ENCODE measurements at places on chromosomes 4 and X. TPM values are rescaled to one million over a fixed set of nuclear protein-coding genes. Genes with fewer than 3 reads are reported as not detected.

GRCh38 chr4:54185866-54186265 is 43.2 kb upstream of the PDGFRA start:
- peaks cover 18% of the 10 kb centered on the region for H3K4me1 ChIP-seq
- DNase-seq, result peak; percentile 61
- no peak overlapping the region for H3K27ac ChIP-seq
- H3K27me3 ChIP-seq, result no peaks in the 10 kb centered on the region

DNA sequence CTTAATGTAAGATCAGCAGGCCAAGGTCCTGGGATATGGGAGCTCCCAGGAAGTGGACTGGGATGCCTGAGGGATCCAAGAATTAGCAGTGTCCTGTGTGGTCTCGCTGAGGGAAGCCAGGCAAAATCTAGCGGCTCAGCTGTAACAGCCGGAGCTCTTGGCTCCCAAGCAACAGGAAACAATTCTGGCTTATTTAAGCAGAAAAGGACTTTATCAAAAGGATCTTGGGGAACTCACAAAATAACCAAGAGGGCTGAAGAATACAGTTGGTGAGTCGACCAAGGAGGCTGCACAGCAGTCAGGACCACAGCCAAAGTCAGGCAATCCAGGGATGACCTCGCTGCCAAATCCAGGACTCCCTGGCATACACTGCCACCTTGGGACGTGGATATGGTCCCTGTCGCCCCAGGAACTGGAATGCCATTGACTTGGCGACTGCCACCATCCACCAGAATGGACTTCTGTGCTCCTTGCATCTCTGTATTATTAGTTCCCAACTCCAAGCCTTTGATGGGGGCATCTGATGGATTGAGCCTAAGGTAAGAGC is 165.3 kb upstream of the BCOR start:
- peaks cover 17% of the 10 kb centered on the region for H3K4me1 ChIP-seq
- no peaks in the 10 kb centered on the region for H3K27me3 ChIP-seq
- DNase-seq, result no peak
- no peak overlapping the region for H3K27ac ChIP-seq
- no peaks in the 10 kb centered on the region for H3K36me3 ChIP-seq

GRCh38 chr4:113433536-113434246 is 327.8 kb downstream of the CAMK2D start:
- peak overlapping the region; percentile 42 for H3K27ac ChIP-seq
- H3K36me3 ChIP-seq, result no peaks in the 10 kb centered on the region
- DNase-seq, result no peak
- H3K4me3 ChIP-seq, result no peak overlapping the region
- peaks cover 9% of the 10 kb centered on the region for H3K4me1 ChIP-seq

DNA sequence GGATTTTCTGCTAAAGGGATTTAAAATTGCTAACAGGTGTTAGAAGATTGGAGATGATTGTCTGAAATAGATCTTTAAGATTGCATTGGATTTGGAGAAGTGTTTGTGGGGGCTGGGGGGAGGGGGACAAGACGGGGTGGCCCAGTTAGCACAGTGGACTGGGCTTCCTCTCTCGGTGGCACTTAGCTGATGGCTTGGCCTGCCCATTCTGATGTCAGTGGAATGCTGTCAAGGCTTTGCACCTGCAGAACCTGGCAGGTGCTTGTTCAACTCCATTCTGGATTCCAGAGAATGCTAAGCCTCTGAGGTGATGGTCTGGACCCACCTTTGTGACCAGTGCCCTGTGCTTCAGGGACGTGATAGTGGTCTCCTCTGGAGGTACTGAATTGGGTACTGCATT is 43.7 kb downstream of the ADD1 start:
- no peak for DNase-seq
- H3K4me3 ChIP-seq, result no peak overlapping the region
- H3K4me1 ChIP-seq, result no peaks in the 10 kb centered on the region
- H3K36me3 ChIP-seq, result no peaks in the 10 kb centered on the region

DNA sequence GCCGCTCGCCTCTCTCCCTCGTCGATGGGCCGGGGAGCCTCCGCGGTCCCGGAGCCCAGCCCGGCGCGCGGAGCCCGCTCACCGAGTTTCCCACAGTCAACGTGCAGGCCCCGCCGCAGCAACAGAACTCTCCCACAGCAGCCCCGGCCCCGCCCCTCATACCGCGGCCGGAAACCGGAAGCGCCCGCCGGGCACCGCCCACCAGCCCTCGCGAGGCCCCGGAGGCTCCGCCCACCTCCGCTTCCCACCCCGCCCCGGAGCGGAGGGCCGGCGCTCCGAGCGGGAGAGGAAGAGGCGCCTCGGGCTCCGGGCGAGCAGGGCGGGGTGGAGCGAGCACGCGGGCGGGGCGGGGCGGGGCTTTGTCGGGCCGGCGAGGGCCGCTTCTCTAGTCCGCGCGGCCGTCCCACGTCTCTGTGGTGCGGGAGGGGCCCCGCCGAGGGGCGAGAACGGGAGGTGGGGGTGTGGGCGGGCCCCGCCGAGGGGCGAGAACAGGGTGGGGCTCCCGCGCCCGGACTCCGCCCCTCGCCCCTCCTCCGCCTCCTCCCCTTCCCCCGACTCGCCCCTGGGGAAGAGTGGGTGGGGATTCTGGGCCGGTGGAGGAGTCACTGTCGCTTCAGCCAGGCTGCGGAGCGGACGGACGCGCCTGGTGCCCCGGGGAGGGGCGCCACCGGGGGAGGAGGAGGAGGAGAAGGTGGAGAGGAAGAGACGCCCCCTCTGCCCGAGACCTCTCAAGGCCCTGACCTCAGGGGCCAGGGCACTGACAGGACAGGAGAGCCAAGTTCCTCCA is at the start of the genes ABCD1 and BCAP31:
Gene ABCD1 (plus strand): TSS at position 605 of the 787 bp plus-strand sequence. CDS start 411 bp downstream, outside the sequence.
Gene BCAP31 (minus strand): TSS at position 136 of the 787 bp plus-strand sequence. CDS start 1,143 bp downstream, outside the sequence.
- peak; percentile 92 for DNase-seq
- H3K4me3 ChIP-seq, result peak within 1 kb of the TSS; percentile 49
- H3K4me1 ChIP-seq, result peaks cover 14% of the 10 kb centered on the region
- H3K27ac ChIP-seq, result peak within 1 kb of the TSS; percentile 70
- no peaks in the 10 kb centered on the region for H3K36me3 ChIP-seq

KIF4A gene
- total RNA-seq, result 39.6 TPM

DNA sequence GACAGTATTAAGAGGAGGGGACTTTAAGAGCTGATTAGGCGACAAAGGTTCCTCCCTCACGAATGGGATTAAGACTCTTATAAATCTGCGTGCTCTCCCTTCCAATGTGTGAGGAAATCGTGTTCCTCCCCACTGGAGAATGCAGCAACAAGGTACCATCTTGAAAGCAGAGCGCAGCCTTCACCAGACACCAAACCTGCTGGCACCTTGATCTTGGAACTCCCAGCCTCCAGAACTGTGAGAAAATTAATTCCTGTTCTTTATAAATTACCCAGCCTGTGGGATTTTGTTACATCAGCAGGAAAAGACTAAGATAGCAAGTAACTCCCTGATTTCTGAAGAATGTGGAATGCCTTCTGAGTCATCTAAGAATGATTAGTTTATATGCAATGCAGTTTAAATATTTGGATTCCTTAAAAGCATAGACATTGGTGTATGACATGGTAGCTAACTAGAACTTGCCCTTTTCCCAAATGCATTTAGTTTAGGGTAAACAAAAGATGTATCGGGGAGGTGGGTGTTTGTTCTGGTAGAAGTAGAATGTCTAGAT is 86.1 kb downstream of the USP46 start:
- no peak for DNase-seq
- H3K27ac ChIP-seq, result no peak overlapping the region
- H3K4me3 ChIP-seq, result no peak overlapping the region
- H3K27me3 ChIP-seq, result no peaks in the 10 kb centered on the region
- no peaks in the 10 kb centered on the region for H3K4me1 ChIP-seq
- H3K36me3 ChIP-seq, result no peaks in the 10 kb centered on the region

TEX13C gene
- total RNA-seq, result not detected

DNA sequence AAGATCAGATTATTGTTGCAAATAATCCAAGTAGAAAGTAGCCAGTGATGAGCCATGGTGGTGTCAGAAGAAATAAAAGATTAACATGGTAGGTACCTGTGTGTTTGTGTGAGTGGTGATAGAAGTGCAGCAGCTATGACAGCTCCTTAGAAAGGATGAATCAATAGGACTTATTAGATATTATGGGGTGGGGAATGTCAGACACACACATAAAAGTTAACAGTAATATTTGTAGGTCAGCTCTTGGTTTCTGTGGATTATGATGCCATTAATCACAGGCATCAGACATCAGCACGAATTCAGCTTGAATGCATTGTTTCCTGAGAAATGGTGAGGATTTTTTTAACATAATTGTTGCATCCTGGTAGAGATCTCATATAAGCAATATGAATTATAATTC is 695.7 kb downstream of the CENPC start:
- no peaks in the 10 kb centered on the region for H3K4me1 ChIP-seq
- H3K4me3 ChIP-seq, result no peak overlapping the region
- no peaks in the 10 kb centered on the region for H3K36me3 ChIP-seq

NAP1L5 gene
- total RNA-seq, result not detected

ALB gene
- 79.8 TPM for total RNA-seq

DNA sequence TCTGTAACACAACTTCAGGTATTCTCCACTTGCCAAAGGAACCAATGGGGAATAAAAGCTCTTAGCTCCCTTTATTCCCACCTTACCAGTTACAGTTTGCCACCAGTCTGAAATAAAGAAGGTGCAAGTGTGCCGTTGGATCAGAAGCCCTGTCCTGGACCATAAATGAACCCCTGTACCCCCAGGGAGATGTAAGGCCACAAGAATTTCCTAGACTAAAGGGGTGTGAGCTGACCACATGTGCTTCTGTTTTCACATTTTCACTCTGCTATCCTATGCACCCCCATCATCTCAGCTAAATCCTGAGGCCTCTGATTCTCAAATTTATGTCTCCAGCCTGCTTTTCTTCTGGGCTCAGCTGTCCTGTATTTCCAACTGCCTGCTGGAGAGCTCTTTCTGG is 221.2 kb downstream of the SPRY1 start:
- H3K27ac ChIP-seq, result no peak overlapping the region
- H3K36me3 ChIP-seq, result no peaks in the 10 kb centered on the region
- H3K27me3 ChIP-seq, result no peaks in the 10 kb centered on the region
- DNase-seq, result no peak

- DNase-seq, result no peak
- no peak overlapping the region for H3K27ac ChIP-seq
- no peak overlapping the region for H3K4me3 ChIP-seq
- H3K4me1 ChIP-seq, result no peaks in the 10 kb centered on the region
- H3K27me3 ChIP-seq, result no peaks in the 10 kb centered on the region
- no peaks in the 10 kb centered on the region for H3K36me3 ChIP-seq
These were observed 242.0 kb downstream of the MAPK10 start for GRCh38 chr4:86117705-86118302.

CXCL11 gene
- not detected for total RNA-seq

GRCh38 chrX:70084592-70085240 is 22.5 kb downstream of the OTUD6A start:
- H3K27me3 ChIP-seq, result no peaks in the 10 kb centered on the region
- H3K4me1 ChIP-seq, result no peaks in the 10 kb centered on the region
- no peak overlapping the region for H3K4me3 ChIP-seq
- H3K36me3 ChIP-seq, result no peaks in the 10 kb centered on the region

DNA sequence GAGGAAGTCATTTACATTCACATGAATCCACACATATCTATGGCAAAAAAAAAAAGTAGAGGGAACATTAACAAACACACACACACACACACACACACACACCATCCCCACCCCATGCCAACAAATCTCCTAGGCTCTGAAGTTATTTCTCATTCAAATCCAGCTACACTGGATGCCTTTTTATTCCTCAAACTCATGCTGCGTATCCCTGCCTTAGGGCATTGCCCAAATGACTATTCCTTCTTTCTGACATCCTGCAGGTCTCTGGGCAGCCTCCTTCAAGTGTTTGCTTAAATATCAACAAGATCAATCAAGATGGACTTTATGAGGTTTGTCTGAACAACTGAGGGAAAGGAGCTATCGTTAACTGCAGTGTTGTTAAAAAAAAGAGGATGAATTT is 106.5 kb upstream of the FAM9A start:
- no peak for DNase-seq
- no peaks in the 10 kb centered on the region for H3K36me3 ChIP-seq
- H3K4me3 ChIP-seq, result no peak overlapping the region
- H3K4me1 ChIP-seq, result no peaks in the 10 kb centered on the region
- H3K27me3 ChIP-seq, result no peaks in the 10 kb centered on the region

BTK gene
- not detected for total RNA-seq

- no peak for DNase-seq
- H3K4me3 ChIP-seq, result no peak overlapping the region
- H3K4me1 ChIP-seq, result no peaks in the 10 kb centered on the region
- no peaks in the 10 kb centered on the region for H3K27me3 ChIP-seq
These were observed 229.5 kb downstream of the SPCS3 start for GRCh38 chr4:176549161-176549865.

PFKFB1 gene
- 0.21 TPM for total RNA-seq

- H3K36me3 ChIP-seq, result no peaks in the 10 kb centered on the region
- no peaks in the 10 kb centered on the region for H3K27me3 ChIP-seq
- no peak for DNase-seq
- no peak overlapping the region for H3K4me3 ChIP-seq
These were observed 18.0 kb downstream of the RHOH start for GRCh38 chr4:40214661-40215418.

ATOH1 gene
- total RNA-seq, result not detected

- no peak for DNase-seq
- H3K4me1 ChIP-seq, result no peaks in the 10 kb centered on the region
- H3K27ac ChIP-seq, result no peak overlapping the region
- H3K4me3 ChIP-seq, result no peak overlapping the region
- no peaks in the 10 kb centered on the region for H3K27me3 ChIP-seq
These were observed 63.1 kb downstream of the RTL9 start for GRCh38 chrX:110421500-110422455.

DNA sequence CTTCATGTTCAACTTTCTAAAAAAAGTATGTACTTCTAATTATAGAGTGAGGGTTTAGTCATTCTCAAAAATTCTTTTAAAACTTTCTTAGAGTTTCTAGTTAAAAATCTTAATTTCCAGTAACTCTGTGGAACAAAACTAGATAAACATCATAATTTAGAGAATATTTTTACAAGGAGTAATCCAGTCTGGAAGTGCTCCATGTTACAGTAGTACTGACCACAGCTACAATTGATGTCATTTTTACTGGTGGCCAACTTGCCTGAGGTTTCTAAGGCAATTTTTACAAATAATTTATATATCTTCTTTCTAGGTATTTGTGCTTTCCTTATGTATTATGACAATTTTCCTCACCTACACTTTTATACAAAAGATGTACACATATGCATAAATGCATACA is 490.4 kb downstream of the CENPC start:
- H3K27me3 ChIP-seq, result no peaks in the 10 kb centered on the region
- H3K27ac ChIP-seq, result no peak overlapping the region
- no peak overlapping the region for H3K4me3 ChIP-seq
- no peak for DNase-seq
- no peaks in the 10 kb centered on the region for H3K36me3 ChIP-seq
- no peaks in the 10 kb centered on the region for H3K4me1 ChIP-seq

SH2D1A gene
- total RNA-seq, result not detected

All from Caco-2 (cell line).